CD14-positive monocyte (primary cell): ENCODE measurements at places on chromosomes 13 and 19.

DNA sequence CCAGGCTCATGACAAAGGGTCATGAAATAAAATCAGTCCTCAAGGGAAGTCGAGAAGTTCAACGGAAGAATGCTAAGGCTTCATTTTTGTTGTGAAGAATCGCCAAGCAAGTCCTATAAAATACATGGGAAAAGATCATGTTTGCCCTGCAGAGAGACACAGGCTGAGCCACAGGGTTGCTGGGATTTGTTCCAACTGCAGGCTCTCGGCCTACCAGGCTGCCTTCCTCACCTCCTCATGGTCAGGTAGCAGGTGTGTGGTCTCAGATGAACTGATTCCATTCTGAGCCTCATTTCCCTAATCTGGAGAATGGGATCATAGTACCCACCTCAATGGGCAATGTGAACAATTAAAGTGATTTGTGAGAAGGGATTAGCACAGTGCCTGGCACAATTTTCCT lies 114.9 kb upstream of the SPATA13 start:
- DNase-seq = no peak

GRCh38 chr13:110559986-110560385 lies 1.5 kb downstream of the RAB20 start:
- DNase-seq = no peak

DNA sequence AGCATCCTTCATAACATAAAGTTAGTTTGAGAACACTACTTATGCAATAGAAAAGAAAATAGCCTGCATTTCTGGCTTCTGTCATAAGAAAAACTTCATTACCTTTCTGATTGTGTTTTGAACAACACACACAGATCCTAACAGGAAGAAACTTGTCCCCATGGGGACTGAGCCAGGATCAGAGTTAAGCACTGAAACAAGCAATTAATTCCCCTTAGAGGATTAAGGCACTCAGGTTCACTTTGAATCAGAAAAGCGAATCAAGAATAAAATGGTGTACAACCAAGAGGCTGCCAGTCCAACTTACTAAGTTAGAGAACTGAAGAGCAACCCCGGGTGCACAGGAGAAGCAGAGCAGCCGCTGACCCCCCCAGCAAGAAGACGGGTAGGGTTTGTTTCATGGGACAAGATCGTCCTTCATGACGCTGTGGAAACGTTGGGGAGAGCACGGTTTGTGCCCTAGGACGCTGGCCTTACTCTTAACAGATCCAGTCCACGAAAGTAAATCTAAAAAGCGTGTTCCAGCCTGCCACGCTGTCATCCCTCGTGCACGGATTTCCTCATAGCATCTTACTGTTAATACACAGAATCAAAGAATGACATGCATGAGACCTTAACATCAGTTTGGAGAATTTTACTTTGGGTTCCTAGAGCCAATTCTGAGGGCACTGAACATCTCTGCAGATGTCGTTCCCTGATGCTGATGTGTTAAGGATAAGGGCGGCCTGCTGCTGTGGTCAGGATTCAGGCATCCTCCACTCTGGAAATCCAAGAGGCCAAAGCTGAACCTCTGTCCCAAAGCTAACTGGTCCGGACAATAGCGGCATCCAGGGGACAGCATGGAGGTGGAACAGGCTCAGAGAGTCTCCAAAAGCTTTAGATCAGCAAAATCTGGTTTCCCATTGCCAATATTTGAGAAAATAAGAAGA lies 46.4 kb downstream of the GGACT start:
- DNase-seq = no peak

- peak; percentile 42 for DNase-seq
Observed at GRCh38 chr13:30679483-30680330, 55.6 kb upstream of the ALOX5AP start.

- DNase-seq = no peak
Observed at GRCh38 chr13:46716821-46717220, 80.1 kb downstream of the ESD start.

DNA sequence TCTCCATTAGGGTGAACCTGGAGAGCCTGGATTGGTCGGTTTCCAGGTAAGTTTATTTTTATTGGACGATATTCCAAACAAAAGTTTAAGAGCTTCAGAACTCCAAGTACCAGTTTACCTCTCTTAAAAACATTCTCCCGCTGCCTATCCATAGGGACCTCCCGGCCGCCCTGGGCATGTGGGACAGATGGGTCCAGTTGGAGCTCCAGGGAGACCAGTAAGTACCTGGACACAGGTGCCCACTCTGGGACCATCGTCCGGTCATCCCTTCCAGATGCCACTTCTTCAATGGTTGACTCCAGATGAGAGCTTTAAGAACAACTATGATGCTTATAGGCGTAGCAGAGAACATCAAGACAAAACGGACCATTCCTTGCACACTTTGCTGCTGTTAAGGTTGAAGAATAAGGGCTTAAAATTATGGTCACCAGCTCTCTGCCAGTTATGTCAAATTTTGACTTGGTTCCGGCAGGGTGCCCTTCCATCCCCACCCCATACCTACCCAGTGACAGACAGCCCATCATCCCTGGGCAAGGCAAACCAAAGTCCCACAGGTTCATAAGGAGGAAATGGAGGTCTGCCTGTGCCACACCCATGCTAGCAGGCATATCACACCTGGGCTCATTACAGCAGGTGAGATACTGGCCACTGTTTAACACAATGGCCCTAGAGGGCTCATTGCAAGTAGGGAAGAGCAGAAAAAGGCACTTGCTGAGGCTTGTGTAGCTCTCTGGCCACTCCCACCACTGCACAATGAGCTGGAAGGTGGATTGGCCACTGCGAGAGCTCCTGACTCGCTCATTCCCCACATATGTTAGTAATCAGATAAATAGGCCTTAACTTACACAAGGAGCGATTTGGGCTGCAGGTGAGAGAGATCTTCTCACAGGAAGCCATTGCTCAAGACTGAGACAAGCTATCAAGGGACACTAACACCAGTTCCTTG lies 123.6 kb downstream of the COL4A2 start:
- DNase-seq = no peak

DNA sequence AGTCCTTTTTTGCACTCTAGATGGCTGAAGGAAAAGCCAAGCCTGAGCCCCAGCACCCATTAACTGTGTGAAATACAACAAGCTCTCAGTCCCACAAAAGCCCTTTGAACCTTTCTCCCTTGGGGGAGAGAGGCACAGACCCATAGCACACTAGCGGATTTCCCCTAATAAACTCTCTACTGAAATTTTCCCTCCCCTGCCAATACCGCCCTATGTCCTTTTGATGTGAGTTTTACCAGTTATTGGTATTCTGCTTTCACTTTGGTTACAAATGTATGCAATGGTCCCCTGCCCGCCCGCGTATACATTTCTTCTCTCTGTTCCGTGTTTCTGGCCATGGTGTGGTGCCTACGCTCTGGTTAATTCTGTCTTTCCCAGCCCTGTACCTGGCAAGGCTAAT lies 54.0 kb upstream of the MYO16 start:
- no peak for DNase-seq

DNA sequence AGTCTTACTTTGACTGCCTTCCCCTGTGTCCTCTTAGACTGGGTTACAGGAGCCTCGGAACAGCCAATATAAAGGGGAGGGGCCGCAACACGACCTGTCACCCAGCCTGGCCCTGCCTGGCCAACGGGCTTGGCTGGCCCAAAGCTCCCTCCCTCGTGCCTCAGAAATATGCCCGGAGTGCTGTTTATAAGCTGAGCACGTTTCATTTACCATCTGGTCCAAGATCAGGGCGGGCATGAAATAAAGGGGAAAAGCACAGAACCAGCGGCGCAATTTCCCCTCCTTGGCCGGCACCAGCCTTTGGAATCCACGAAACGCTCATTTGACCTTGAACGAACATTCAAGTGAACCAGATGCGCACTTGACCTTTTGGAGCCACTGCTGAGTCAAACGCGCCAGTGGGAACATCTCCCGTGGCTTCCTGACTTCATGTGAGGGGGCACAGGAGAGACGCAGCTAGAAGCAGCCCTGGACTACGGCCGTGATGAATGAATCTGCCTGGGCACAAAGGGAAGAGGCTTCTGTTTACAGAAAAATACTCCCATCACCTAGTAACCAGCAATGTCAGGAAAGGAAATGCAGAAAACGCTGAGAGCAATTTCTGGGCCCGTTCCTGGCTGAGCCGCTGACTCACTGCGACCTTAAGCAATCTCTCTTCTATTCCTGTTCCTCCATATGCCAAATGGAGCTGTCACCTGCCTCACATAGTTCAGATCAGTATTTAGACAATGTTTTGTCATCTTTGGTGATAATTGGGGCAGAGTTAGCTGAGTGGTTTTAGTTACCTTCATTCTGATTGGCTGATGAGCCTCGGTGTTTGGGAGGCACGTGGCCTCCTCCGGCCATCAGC lies 53.3 kb downstream of the RFX2 start:
- peak; percentile 99 for DNase-seq

DNA sequence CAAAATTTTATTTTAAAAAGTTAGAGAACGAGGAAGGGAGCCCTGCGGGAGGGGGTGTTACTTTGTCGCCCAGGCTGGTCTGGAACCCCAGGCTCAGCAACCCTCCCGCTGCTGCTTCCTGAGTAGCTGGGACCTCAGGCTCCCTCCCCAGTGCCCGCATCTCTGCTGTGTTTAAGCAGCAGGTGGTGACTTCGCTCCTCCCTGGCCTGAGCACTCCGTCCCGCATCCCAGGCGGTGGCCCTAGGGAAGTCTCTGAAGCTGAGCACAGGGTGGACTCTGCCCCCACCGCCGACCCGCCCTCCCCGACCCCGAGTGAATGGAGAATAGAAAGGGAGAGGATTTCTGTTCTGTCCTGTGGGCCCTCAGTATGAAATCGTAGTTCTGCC lies 30.5 kb downstream of the ZNF701 start:
- DNase-seq = no peak

GRCh38 chr13:41864658-41865057 lies 96.3 kb downstream of the VWA8 start:
- DNase-seq = peak; percentile 95

DNA sequence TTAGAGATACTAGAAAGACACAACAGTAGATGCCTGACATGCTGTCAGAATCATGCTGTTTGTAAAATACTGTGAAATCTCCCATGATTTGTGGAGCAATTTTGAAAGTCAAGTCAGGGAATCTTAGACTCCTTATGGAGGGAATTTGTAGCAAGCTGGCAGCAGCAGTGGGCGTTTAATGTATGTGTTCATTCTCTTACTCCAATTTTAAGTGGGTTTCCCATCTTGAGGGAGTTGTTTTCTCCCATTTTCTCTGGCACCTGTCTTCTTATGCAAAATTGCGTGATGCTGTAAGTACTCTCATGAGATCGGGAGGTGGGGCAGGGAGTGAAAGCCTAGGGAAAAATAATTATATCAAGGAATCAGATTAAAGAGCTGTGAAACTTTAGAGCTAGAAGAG lies 16.0 kb upstream of the GTF2F2 start:
- DNase-seq = no peak

DNA sequence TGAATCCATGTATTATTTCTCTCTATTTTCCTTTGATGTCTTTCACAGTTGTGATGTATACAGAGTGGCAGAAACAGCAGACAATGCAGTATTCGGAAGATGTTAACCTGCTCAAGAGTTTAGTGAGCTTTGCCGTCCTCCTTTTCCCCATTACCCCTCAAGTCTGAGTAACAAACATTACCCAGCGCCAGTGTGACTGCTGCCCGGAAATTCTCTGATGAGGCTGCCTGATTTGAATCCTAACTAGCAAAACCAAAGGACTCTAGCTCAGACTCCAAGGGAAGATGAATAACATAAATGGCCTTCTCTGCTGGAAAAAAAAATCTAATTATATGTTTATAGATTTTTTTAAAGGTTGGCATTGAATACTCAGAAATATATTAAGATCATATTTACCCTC lies 247.3 kb upstream of the SOX21 start:
- DNase-seq = no peak

DNA sequence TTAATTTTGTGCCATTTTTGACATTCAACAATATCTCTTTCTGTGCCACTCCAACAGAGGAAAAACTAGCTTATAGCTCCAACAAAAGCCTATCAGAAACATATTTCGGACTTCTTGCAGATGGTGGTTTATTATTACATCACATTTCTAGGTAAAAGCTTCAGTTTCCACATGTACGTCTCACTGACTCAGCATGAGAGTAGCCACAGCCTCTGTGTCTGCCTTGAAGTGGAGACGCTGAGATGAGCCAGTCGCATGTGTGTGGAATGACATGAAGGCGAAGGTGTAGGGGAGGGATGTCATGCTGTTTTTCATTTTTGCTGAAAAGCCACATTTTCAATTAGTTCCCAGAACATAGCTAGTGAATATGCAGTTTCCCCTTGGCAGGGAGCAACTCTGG lies 598.6 kb downstream of the EFNB2 start:
- no peak for DNase-seq

DNA sequence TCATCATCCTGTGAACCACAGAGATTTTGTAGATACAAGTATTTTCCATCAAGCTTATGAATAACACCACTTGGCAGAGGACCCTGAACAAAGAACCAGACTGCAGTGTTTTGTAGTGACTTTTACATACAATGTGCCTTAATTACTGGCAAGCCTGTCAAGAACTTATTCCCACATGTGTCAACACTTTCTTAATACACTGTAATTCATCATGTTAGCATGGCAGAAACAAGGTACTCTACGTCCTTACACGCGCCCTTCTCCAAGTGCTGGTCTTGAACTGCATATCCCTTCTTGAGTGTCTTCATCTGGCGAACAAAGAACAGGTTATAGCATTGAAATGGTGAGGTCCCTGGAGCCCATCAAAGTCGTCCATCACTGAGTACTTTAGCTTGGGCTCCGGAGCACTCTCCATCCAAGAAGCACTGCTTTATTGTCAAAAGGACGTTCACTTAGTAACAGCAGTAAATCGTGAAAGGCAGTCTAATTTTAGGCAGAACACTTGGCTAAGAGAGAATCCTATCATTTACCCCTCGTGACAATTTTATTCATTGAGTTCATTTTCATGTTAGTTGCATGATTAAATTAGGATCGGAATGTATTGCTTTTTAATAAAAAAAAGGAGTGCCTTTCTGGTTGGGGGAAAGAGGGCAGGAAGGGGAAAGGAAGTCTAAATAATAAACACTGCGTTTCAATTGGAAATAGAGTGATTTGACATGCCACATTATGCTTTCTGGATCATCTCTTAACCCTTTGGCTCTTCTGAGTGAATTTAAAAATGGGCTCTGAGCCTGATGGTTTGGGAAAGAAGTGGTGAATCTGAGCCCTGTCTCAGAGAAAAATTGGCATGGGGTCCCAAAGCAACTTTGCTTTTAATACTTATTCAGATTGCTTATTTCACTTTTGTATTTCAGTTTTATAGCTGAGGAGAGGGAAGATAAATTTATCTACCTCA lies 376.1 kb downstream of the DLEU7 start:
- DNase-seq = no peak

- no peak for DNase-seq
Observed at GRCh38 chr19:58569191-58569942, 3.8 kb downstream of the MZF1 start.

GRCh38 chr19:23075031-23075733 lies 41.6 kb upstream of the ZNF730 start:
- no peak for DNase-seq

DNA sequence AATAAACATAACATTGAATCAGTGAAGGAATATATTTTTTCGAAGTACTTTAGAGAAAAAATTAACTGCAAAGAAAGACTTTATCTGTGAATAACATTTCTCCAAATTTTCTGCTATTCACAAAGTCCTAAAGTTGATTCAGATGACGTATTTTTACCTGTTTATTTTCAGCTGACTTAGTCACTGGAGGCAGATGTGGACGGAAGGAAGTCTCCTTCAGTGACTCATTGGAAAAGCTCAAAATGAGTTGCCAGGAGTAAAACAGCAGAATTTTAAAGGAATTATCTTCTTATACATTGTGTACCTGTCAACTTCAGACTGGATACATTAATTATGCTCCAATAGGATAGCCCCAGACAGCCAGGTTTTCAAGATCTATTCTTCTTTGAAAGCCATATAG lies 679.3 kb upstream of the GPC6 start:
- no peak for DNase-seq

- DNase-seq = peak; percentile 60
Observed at GRCh38 chr13:80235166-80235966, 105.6 kb downstream of the SPRY2 start.

GRCh38 chr13:25886438-25887214 lies 165.2 kb downstream of the SHISA2 start:
- DNase-seq = no peak
